ENCODE measurements at places on chromosomes 4 and X.

DNA sequence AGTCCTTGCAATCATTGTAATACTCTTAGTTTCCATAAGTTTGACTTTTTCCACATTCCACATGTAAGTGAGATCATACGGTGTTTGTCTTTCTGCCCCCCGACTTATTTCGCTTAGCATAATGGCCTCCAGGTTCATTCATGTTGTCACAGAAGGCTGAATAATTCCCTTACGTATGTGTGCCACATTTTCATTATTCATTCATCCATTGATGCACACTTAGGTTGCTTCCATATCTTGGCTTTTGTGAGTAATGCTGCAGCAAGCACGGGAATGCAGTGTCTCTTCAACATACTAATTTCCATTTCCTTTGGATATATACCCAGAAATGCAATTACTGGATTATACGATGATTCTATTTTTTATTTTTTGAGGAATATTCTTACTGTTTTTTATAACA lies 22.0 kb upstream of the VEGFC start:
- DNase-seq, result no peak

DNA sequence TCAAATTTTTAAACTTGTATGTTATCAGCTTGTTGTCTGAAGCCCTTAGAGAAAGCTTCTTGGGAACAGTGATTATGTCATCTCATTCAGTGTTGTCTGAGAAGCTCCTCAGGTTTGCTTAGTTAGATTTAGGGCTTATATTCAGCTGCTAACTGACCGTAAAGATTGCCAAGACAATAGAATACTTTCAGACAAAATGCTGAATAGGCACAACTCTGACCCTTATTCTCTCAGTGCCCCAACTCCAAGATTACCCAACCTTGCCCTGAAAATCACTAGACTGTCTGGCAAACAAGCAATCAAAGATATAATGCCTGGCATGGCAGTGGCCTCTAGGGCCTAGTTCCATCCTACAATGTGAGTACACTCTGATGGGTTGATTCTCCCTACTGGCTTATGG lies 950.5 kb upstream of the HS3ST1 start:
- no peak for DNase-seq

GRCh38 chrX:106927700-106928099 lies 7.5 kb downstream of the CLDN2 start:
- no peak for DNase-seq

- DNase-seq, result no peak
These were observed 69.2 kb upstream of the DIAPH2 start for GRCh38 chrX:96615448-96615847.

GRCh38 chr4:39998659-39999345 lies 21.1 kb upstream of the PDS5A start:
- no peak for DNase-seq

DNA sequence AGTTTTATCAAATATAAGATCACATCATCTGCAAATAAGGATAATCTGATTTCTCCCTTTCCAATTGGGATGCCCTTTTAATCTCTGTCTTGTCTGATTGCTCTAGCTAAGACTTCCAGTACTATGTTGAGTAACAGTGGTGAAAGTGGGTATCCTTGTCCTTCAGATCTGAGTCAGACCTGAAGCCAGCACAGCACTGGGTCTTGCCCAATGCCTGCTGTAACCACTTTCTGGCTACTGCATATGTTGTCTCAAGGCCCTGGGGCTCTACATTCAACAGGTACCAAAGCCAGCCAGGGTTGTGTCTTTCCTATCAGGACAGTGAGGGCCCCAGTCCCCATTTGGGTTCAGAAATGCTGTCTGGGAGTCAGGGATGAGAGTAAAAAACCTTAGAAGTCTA lies 90.3 kb downstream of the CYSLTR1 start:
- DNase-seq, result no peak

DNA sequence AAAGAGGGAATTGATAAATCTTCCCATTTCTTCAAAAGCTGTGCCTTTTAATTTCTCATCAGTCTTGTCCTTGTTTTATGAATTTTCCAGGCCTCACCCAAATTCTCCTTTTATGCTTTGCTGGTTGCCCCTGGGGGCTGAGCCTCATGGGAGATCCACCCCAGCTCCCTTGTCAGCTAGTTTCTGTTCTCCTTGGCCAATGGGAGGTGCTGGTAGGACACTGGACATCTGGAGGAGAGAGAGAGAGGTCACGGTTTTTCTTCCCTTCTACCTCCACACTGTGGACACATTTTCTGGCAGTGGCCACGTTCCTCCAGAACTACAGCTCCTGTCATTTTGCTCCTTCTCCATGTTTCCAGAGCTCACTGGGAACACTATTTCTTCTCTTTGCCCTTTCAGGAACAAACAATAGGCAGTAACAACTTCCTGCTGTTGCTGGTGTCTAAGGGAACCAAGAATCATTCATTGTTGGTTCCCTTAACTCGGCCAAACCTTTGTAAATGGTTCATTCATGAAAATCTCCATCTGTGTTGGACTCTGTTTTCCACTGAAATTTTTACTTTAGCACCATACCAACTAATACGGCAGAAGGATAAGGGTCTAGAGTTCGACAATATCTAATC lies 334.5 kb downstream of the GPAT3 start:
- DNase-seq, result no peak

GRCh38 chrX:2577844-2578466 lies 77.2 kb upstream of the DHRSX start:
- no peak for DNase-seq

GRCh38 chr4:176622251-176622948 lies 170.3 kb downstream of the VEGFC start:
- no peak for DNase-seq

DNA sequence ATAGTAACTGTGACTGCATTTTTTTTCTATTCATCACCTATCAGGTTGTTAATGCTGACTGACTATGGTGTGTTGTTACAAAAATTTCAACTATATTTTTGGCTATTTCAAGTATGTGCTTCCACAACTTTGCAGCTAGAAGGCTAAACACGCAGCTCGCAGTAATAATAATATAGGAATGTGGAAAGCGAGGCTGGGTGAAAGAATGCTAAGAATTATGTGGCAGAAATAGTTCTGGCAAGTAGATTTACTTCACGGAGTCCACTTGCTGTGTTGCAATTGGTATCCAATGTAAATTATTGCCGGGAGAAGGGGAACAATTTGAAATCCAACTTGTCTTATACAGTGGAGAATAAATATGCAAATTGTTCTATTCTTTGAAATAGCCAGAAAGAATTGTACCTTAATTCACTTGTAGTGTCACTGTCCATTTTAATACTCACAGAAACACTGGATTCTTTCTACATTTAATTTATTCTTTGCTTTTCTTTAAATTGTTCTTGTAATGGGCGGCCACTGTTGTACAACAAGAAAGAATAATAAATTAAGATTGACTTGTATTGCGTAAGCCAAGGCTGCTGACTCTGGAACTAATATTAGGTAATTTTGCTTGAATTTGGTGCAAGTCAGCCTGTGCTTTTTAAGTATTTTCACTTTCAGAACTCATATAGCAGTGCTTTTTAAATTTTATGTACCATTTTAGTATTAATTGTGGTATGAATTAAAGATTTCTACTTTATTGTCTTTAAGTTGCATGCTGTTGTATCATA lies 154.9 kb downstream of the FRMPD4 start:
- DNase-seq, result no peak

- DNase-seq, result no peak
These were observed 146.8 kb downstream of the PPP3CA start for GRCh38 chr4:101200561-101200960.

GRCh38 chr4:24158031-24158430 lies 268.2 kb upstream of the PPARGC1A start:
- no peak for DNase-seq

GRCh38 chr4:19401301-19402080 lies 850.2 kb upstream of the SLIT2 start:
- no peak for DNase-seq

DNA sequence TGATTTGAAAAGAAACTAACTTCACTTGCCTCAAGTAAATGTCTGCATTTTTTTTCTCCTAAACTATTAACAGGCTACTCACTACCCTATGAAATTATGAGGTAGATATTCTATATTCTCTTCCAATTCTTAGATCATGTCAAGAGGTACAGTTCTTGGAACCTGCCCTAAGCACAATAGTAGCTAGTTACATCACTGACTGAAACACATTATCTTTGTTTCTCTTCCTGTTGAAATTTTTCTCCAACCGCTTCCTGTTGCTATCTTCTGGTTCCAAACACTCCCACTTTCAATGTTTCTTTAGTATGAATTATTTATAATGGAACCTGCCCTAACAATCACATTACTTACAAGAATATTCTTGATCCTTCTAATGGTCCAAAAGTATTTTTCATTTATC lies 5.0 kb upstream of the BANK1 start:
- no peak for DNase-seq

DNA sequence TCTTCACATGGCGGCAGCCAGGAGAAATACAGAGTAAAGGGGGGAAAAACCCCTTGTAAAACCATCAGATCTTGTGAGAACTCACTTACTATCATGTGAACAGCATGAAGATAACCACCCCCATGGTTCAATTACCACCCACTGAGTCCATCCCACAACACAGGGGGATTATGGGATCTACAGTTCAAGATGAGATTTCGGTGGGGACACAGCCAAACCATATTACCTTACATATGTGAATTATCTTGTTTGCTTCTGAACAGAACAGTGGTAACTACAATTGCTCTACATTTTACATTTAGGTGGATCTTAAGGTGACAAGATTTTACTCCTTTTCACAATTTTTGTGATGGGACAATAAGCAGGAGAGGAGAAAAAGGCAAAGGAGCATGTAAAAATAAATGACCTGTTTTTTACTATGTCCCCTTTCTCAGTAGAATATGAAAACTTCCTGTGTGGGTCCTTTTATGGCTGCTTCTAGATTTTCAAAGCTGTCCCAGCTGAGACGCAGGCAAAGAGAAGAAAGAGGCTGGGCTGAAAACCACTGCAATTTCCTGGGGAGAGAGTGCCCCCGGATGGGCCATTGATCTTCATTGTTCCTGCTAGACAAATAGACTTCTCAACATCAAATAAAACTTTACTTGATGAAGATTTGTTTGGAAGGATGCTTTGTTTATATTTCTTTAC lies 45.9 kb upstream of the PGM2 start:
- no peak for DNase-seq

DNA sequence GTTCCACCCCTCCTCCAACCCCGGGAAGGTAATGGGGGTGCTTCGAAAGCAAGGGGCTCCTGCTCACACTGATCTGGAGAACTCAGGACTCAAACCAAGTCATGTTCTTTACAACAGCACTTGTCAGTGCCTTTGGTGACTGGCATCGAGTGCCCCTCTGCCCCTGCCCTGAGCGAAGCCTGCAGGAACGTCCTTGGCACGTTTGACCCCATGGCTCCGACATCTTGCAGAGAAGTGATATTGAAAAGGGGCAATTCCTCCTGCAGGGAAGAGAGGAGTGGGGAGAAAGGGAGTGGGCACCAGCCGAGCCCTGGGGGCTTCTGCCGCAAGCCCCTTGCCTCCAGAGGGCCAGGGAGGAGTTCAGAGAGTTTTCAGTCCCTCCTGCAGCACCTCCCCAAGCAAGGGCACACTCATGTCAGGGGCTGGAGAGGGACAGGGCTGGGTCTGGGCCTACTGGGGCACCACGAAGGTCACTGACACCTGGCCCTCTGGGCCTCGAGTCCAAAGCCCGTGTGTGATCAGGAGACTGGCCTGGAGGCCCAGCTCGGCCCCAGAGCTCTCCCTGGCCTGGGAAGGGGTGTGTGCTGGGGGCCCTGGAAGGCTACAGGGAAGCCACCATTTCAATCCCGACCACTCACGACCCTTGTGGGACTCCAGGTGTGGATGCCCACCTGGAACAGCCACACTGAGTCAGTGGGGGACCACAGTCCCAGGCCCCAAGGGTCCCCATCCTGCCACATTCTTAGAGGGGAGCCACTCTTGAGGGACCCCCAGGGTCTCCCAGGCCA lies 94.9 kb upstream of the NKX1-1 start:
- no peak for DNase-seq

DNA sequence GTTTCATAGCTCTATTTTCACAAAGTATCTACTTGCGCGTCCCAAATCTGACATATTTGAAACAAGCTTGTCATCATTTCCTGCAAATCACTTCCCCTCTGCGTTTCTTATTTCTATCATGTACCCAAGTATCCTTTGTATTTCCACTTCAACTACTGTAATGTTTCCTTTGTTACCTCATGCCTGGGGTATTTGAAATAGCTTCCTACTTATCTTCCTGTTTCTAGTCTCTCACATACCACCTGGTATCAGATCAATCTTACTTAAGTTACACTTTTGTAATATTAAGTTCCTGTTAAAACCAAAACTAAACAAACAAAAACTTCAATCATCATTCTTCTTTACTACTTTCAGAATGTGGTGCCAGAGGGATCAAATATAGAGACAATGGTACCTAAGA lies 93.6 kb upstream of the SMAD1 start:
- DNase-seq, result no peak

DNA sequence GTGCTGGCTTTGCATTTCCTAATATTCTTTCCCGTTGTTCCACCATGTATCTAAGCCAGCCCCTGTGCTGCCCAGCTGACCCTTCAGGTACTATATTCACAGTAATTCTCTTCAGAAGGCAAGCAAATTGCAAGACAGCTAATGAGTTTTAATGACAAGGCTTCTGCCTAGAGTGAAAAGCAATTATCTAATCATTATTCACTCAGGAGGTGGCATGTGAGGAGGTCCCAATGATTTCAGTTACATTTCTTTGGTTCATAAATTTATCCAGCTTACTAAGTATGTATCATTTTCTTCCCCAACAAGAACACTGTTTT lies 123.0 kb downstream of the RASGEF1B start:
- no peak for DNase-seq

GRCh38 chrX:136778020-136778419 lies 2.7 kb downstream of the ARHGEF6 start:
- no peak for DNase-seq

DNA sequence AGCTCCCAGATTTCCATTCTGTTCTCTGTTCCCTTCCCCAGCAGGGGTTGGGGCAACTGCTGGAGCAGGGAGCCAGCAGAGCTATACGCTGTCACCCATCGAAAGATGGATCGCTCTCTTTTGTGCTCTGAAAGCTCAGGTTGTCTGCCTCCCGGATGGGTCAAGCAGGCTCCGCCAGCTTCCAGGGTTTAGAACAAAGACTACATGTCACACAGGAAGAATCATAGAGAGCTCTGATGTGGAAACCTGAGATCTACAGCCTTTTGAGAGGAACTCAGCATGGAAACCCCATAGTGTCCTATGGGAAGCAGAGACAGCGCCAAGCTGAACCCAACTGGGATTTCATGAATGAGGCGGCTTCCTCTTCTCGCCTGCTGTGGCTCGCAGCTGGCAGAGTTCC lies 205.4 kb downstream of the HS3ST1 start:
- no peak for DNase-seq

DNA sequence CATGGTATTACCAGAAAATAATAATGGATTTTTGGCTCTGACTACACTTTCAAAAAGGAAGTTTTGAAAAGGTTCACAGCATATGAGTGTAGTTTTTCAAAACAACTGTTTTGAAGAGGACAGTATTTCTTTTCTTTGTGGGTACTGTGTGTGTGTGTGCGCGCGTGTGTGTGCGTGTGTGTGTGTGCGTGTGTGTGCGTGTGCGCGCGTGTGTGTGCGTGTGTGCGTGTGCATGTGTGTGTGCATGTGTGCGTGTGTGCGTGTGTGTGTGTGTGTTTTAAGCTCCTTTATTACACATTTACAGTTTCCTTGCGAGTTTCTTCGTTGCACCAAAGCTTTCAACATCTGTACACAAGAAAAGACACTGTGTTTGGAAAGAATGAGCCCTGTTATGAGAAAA lies 755.4 kb downstream of the SH3BGRL start:
- no peak for DNase-seq

Data from activated gamma-delta T cell (primary cell).